Type B pancreatic cell (in vitro differentiated cells): ENCODE measurements at places on chromosomes 11 and 22.

GRCh38 chr11:63549411-63549810 is 12.8 kb downstream of the PLAAT4 start:
- peak; percentile 55 for DNase-seq

GRCh38 chr11:50088231-50088630 is 55.6 kb downstream of the OR4C45 start:
- DNase-seq = no peak

GRCh38 chr11:132231656-132232347 is 861.4 kb downstream of the NTM start:
- no peak for DNase-seq

- DNase-seq = no peak
Measured at GRCh38 chr11:103808252-103808651, 228.2 kb upstream of the DDI1 start.

DNA sequence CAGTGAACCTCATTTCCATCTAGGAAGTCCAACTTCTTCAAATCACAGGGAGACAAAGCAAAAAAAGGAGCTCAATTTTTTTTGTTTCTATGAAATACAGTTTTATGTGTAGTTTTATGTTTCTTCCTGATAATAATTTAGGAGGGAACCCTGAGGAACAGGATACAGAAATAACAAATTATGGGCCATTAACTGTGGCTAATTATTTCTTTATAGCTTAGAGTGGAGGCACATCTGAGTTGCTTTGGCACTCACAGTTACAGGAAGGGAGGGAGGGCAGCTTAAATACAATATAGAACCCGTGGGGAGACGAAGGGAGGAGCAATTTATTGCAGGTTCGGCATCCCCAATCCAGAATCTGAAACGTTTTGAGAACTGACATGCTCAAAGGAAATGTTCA is 37.1 kb upstream of the HORMAD2 start:
- no peak for DNase-seq
